ENCODE measurements at places on chromosomes 2 and 18.

DNA sequence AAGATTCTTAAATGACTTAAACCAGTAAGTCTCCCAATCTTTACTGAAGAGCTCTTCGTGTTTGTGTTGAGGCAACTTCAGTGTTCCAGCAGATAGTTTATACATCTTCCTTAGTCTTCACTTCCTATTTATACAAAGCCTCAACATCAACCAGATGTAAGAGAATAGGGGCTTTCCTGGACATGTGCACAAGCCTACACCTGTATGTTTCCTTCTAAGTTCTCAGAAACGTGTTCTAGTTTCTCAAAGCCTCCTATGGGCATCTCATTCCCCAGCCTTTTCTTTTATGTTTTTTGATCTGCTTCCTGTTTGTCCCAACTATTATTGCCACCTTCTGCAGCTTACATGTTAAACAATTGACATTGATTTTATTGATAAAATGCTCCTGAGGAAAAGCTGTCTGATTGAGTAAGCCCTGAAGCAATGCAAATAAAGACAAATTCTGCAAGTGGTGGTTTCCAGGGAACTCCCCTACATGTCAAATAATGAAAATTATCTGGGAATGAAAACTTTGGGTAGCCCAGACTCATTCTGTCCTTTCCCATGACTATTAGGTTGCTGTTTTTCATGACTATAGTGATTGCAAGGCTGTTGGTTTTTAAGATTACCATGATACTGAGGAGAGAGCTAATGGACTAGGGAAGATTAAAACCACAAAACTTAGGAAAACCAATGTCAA, 663.3 kb upstream of the ACVR2A start:
- no peak for DNase-seq

GRCh38 chr2:197464175-197464574, 10.8 kb downstream of the COQ10B start:
- no peak for DNase-seq

- no peak for DNase-seq
These were observed 137.1 kb downstream of the ZEB2 start for GRCh38 chr2:144382849-144383248.

DNA sequence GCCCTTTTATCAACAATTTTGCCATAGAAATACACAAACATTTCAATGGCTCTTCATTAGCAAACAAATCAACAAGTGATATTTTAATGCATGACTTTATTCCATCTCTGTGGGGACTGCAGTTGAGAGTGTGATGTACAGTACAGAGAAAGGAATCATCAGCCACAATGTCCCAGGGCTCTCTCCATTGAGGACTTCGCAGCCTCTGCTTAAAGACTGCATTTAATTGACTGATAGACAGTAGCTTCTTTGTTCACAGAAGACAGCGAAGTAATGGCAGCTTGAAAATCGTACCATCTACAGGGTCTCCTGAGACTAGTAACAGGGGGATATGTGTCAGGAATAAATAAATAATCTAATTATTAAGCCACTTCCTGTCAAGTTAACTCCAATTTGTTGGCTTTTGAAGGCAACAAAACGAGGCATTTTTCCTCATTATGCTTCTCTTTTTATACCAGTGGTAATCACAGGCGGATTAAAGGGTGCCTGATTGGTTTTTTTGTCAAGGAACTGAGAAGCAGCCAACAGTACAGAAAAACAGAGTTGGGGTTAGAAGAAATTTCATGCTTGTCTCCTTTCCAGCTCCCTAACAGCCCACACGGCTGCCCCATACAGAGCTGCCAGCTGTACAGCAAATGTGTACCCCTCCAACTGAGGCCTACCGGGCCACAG, 164.3 kb downstream of the ZNF521 start:
- no peak for DNase-seq

All from upper lobe of right lung (tissue), 1 donor.